Stimulated activated CD4-positive, alpha-beta T cell treated with anti-CD3 and anti-CD28 coated beads, Interleukin-4, amount 100 ng/mL, for 48 hours (primary cell): ENCODE measurements at places on chromosomes 1 and 21.

DNA sequence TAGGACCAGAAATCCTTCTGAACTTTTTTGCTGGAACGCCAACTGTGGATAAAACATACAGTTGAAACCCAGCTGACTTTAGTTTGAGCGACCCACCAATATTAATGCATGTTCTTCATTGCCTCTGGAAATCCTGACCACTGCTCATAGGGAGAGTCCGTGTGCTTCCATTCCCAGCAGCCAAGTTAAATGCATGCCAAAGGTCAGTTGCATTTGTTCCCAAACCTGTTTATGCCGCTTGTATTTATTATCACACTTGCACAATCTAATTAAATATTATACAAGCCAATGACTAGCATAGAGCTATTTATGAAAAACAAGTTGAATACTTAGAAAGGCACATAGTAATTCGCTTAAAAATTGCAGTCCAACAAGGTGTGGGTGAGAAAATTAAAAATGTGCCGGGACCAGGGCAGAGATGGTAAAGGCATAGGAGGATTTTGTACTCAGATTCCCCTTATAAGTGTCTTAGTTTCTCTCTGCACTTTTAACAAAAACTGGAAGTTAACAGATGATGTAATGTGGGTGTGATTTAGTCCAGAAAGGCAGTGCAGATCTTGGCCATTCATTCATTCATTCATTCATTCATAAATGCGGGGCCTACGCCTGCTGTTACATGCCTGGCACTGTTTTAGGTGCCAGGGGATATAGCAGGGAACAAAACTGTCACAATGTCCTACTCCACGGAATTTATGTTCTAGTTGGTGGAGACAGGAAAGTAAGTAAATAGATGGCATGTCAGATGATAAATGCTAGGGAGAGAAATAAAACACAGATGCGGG is 99.7 kb downstream of the PRDM2 start:
- DNase-seq: no peak

- no peak for DNase-seq
Measured at GRCh38 chr1:5686925-5687706, 305.1 kb downstream of the NPHP4 start.

- DNase-seq: no peak
Measured at GRCh38 chr1:214463596-214463995, 87.8 kb downstream of the PTPN14 start.

- DNase-seq: no peak
Measured at GRCh38 chr1:184986250-184986649, 11.9 kb upstream of the NIBAN1 start.

- no peak for DNase-seq
Measured at GRCh38 chr1:154869351-154870114, 548 bp downstream of the KCNN3 start.

- DNase-seq: no peak
Measured at GRCh38 chr1:191687721-191688120, 470.5 kb upstream of the RGS18 start.

GRCh38 chr1:230149751-230150584 is 82.9 kb downstream of the GALNT2 start:
- no peak for DNase-seq

DNA sequence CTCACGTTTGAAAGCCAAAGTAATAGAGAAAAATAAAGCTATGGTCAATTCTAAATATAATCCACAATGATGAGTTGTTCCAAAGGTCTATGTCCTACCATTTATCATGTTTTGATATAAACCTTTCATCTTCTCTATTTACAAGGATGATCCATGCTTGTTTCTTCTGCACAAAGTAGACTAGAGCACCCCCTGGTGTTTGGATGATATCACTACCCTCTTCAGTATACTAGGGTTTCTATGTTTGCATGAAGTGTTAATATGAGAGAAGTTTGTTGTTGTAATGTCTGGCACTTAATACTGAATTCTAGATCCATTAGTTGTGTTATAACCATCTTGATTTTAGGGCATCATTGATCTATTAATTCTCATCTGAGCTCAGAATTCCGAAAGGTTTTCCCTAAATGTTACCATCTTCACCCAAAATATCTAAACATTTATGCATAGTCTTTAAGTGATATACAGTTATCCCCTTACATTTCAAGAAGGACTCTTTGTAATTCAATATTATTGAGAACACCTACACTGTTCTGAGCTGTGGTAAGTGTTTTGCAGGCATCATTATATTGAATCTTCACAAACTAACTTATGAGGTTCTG is 21.1 kb downstream of the CLDN8 start:
- no peak for DNase-seq

- DNase-seq: no peak
Measured at GRCh38 chr1:61079898-61080336, 2.4 kb upstream of the NFIA start.

- peak; percentile 76 for DNase-seq
Measured at GRCh38 chr1:52702886-52703787, 5.0 kb upstream of the COA7 start.

DNA sequence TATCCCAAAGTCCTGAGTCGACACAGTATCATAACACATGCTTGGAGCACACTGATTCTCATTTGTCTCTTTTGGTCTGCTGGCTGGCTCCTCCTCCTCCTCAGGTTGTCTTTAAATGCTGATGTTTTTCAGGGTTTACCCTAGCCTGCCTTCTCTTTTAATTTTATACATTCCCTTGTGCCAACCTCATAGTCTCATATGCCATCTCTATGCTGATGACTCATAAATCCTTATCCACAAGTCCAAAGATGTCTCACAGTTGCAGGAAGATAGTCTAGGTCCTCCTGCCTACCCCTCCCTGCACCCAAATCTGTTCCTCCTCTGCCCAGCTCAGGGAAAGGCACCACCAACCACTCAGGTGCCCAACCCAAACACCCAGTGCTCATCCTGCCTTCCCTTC is 108.3 kb downstream of the SIPA1L2 start:
- no peak for DNase-seq

DNA sequence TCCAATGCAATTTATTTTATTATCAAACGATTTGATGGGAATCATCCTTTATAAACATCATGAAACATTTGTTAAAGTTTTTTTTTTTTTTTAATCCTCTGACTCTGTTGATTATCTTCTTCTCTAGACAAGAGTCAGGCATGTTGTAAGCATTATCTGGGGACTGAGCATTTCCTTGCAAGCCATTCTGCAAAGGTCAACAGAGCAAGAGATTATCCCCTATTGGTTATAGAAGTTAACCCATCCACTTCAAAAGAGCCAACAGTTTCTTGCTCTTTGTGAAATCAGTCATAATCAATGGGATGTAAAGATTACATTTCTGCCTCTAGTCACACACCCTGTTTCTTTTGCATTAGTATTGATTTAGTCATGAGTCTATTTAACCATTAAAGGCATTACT is 368.8 kb upstream of the ADGRL4 start:
- no peak for DNase-seq

- DNase-seq: no peak
Measured at GRCh38 chr1:35047188-35047858, 15.6 kb upstream of the ZMYM6 start.

DNA sequence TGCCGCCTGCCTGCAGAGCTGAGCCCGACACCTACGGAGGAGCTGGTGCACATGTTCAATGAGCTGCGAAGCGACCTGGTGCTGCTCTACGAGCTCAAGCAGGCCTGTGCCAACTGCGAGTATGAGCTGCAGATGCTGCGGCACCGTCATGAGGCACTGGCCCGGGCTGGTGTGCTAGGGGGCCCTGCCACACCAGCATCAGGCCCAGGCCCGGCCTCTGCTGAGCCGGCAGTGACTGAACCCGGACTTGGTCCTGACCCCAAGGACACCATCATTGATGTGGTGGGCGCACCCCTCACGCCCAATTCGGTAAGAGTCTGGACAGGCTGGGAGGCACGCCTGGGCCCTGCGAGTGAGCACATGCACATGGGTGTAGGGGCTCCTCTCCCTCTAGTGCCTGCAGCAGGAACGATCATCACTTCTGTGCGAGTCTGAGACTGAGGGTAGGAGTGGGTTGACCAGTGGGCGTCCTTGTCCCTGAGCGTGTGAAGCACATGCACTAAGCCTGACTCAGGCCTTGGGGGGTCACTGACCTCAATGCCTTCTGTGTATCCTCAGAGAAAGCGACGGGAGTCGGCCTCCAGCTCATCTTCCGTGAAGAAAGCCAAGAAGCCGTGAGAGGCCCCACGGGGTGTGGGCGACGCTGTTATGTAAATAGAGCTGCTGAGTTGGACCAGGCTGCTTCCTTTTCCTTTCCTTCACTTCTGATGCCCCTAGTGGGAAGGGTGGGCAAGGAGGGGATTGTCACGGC is 6.9 kb downstream of the DMAP1 start:
- DNase-seq: no peak

DNA sequence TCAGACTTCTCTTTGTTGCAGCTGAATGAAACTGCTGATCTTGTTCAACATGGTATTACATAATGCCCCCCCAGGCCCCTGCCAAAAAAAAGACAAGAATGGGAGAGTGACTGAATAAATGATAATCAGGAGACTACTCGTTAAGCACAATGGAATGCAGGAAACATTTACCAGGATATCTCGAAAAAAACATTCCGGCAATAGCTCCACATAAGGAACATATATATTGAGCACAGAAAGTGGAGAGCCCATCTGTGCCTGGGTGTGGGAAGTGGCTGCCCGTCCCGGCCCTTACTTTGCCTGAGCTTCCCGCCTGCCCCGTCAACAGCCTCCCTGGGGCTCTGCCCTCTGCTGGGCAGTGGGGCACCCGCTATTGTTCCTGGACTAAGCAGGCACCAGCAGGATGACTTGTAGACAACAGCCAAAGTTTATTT is 13.3 kb downstream of the TRIM11 start:
- no peak for DNase-seq

DNA sequence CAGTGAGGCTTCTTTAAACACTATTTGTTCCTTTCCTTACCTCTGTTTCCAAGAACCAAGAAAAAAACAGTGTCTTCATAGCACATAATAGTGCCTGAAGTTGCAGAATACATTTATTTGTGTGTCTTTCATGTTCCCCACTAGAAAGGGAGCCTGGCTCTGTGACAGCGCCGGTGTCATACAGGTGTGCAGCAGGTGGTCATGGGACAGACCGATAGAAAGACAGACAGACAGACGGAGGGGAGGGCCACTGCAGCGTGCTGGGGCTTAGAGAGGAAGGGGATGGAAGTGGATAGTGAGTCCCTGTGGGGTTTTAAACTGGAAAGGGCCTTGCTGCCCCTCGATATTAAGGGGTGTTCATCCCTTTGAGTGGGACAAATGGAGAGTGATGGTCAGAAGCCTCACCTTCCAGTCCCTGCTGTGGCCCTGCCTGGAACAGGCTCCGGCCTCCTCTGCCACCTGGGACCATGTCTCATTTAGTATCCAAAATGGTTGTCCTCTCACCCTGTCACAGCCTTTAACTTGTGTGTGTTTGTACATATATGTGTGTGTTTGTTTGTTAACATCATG is 152.9 kb downstream of the PGBD5 start:
- no peak for DNase-seq

GRCh38 chr1:167708940-167709389 is 12.8 kb upstream of the MPZL1 start:
- DNase-seq: no peak

- DNase-seq: no peak
Measured at GRCh38 chr21:46406001-46406400, 52.7 kb upstream of the DIP2A start.

DNA sequence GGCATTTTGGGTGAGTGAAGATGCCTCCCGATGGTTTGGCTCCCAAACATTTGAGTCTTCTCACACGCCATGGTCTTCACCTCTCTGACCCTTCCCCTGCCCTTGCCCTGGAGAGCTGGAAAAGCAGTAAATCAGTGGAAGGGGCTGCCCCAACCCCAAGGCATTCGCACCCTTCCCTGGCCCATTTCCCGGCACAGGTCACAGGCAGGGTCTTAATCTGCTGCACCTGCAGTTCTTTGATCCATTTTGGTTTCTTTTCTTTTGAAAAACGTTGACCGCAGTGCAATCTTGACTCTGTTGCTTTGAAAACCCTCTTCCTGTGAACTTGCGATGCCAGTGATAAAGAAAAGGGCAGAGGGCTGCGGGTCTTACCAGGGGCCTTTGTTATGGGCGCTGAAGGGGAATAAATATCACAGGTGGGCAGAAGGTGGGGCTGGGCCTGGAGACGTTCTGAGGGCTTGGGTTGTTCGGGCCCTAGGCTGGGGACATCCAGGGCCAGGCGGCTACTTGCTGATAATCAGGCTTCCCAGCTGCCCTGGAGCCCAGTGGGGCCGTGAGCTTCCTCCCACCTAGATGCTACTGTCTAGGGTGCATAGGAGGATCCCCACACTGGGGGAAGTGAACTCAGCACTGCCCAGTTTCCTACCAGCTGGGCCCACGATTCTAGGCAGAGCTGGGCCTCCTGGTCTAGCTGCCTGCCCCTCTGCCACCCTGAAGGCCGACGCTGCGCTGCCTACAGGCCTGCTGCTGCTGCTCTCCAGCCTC is 38.6 kb upstream of the EPS8L3 start:
- DNase-seq: peak; percentile 40

DNA sequence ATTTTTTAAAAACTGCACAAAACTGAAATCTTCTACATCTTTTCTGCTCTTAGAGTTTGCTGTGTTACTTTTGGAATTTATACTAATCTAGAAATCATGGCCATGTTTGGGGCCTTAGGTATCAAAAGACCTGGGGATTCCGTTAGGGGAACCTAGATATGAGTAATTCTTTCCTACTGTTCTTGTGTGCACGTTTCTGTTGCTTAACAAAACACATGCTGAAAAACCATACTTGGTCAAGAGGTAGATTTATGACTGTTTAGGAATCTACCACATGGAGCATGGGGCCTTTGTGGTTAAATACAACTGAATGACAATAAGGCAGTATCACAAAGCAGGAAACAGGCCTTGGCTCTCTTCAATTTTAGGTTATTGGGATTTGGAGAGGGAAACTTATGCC is 291.9 kb upstream of the USP25 start:
- DNase-seq: no peak

DNA sequence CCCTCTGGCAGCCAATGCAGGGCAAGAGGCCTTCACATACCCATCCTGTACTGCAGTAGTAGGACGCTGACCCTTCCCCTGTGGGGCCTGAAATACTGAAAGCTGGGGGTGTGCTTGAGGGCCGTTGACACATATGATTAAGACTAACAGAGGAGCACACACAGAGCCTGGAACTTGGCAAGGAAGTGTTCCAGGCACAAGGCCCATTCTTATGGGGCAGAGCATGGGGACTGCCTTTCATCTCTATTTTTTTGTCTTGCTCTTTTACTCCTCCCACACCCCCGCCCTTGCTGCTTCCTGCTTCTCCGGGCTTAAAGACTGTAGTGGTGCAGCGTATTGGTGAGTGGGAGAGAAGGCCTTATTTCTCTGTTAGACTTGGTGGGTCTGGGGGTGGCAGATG is 137.4 kb downstream of the BACH1 start:
- peak; percentile 28 for DNase-seq

DNA sequence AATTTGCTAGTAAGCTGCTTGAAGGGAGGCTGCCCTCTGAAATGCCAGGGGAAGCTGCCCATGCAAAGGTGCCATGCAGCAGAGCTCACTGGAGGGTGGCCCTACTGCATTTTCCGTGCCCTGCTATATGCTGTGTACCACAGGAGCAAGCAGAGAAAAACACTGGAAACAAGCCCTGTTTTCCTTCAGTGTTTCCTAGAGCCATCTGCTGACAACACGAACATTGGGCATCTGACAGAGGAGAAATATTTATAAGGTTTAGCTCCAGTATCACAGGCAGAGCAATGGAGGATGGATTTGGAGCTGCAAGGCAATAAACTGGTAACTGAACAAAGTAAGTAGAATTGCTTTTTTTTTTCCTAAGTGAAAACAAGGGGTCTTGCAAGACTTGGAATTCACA is 198.4 kb downstream of the USP25 start:
- DNase-seq: no peak
